Esophagus squamous epithelium (tissue), 5 donors: ENCODE measurements at places on chromosomes 4 and X.

DNA sequence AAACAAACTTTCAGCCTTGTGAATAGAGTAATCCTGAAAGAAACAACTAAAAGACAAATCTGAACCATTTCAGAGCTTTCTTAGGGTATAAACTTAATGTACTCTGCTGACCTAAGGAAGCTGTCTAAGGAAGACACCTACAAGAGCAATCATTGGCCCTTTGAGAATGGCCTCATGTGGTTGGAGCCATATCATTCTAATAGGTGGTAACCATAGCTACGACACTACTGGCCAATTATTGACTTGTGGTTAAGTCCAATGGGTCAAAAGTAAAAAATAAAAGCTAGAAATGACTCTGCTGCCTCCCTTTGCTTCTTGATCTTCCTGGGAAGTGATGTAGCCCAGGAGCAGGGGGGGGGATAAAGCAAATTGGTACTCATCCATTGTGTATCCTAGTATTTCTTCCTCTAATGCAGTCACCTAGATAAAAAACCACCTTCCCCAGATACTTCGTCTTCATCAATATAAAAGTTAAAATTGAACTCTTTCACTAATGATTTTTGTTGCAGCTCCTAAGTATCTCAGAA, 547.0 kb downstream of the ARAP2 start:
- DNase-seq = no peak

- DNase-seq = no peak
Measured at GRCh38 chr4:60944060-60944459, 256.1 kb upstream of the ADGRL3 start.

DNA sequence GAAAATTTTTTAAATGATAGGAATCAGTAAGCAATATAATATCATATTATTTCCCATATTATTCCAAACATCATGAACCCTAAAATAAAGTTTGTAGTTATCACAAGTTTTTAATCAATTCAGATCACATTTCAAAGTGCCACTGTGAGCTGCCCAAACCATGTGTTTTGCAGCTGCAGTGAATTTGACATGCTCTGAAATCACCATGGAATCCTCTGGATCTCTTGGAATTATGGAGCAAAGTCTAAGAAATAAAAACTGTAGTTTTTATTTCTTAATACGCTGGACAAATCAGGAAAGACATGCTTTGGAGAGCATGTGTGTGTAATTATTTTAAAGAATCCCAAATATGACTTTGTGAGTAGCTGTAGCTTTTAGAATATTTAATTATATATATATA, 262.7 kb downstream of the ANKRD50 start:
- DNase-seq = no peak

DNA sequence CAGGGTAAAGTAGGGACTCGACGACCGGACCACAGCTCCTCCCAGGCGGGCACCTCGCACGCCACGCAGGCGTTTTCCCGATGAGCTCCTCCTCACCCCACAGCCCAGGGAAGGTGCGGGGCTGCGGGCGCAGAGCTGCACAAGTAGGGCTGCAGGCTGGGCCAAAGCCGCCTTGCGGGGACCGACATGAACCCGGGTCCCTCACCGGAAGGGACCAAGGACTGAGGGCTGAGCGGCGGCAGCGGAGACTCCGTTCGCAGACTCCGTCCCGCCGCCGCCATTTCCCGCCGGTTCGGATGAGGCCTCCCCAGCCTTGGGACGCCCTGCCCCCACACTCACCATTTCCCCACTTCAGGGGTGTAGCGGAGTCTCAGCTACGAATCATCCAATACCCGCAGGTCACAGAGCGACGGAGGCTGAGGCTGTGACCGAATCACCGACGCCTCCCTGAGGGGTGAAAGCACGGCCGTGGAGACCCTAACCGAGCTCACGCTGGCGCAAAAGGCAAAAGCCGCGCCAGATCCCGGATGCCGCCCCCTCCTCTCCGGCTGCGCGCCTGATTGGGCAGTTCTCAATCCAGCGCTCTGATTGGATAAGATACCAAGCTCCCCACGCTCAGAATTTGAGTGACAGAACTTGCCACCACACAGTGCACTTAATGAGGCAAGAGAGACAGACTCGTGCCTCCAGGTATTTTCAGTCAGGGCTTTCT, at the start of gene ZNF732:
TSS of gene ZNF732 (minus strand) at position 506 of the 712 bp plus-strand sequence. CDS start at position 342, 164 bp downstream.
- no peak for DNase-seq

DNA sequence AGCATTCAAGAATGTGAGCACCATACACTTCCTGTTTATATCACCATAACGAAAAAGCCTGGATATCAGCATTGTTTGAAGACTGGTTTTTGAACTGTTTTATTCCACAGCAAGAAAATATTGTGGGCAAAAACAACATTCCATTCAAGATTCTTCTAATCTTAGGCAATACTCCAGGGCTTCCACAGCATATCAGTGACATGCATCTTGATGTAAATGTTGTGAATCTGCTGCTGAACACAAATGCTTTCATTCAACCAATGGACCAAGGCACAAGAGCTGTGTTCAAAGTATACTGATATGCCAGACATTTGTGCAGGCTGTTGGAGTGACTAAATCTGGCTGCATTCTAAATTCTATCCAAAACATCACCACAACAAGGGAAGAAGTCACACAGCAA, 260.1 kb upstream of the ETNPPL start:
- no peak for DNase-seq

GRCh38 chr4:45580334-45580733, 543.5 kb downstream of the GABRG1 start:
- no peak for DNase-seq

DNA sequence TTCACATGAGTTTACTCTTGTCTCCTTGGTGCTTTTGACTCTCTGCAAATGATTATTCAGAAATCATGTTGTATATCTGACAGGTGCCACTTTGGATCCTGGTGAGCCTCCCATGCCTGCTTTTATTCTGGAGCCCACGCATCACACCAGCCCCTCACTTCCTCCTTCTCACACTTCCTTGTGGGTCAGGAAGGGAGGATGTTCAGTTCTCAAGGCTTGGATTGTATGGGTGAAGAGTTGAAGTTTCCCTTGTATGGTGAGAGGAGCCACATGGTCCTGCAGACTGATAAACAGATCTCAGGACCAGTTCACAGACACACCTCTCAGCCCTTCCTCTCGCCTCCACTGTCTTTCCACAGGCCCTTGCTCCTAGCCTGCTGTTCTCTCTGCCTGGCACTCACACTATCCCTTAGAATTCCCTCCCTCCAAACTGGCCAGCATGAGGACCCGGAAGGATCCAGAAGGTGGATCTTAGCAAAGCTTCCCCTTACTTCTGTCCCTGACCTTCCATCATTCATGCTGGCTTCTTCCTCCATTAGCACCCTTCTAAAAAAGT, 92.1 kb downstream of the STK32B start:
- no peak for DNase-seq

- DNase-seq = no peak
Measured at GRCh38 chr4:17780501-17781299, 721 bp downstream of the FAM184B start.

DNA sequence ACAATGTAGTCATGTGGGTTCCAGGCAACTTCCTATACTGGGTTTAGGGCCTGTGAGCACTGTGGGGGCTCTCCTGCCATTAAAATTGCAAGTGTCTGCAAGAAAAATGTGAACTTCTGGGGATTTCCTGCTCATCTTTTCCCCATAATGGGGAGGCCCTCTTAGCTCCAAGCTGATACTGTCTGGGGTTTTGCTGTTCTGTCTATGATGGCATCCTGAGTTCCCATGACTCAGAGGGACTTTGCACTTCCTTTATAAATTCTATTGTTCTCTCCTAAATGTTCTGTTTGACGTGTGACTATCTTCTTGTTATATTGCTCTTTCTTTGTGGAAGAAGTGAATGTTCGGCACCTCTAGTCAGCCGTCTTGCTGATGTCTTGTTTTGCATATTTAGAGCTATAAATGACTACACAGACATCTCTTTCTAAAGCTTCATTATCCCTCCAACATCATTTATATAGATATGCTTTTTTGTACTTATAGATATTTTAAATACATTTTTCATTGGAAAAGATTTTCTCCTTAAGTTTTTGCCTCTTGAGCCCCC, 465.8 kb downstream of the NAF1 start:
- no peak for DNase-seq

- no peak for DNase-seq
Measured at GRCh38 chr4:101604976-101605375, 185.6 kb upstream of the BANK1 start.

- no peak for DNase-seq
Measured at GRCh38 chrX:1493412-1493811, 40.7 kb upstream of the ASMTL start.

- no peak for DNase-seq
Measured at GRCh38 chr4:24256066-24256465, 328.3 kb downstream of the DHX15 start.

GRCh38 chr4:15153662-15154061, 151.4 kb downstream of the CPEB2 start:
- no peak for DNase-seq

- no peak for DNase-seq
Measured at GRCh38 chr4:94636004-94636403, 121.8 kb upstream of the BMPR1B start.

GRCh38 chrX:68932611-68933010, 103.8 kb downstream of the EFNB1 start:
- no peak for DNase-seq

GRCh38 chr4:13985837-13986236, 358.3 kb upstream of the BOD1L1 start:
- DNase-seq = no peak

DNA sequence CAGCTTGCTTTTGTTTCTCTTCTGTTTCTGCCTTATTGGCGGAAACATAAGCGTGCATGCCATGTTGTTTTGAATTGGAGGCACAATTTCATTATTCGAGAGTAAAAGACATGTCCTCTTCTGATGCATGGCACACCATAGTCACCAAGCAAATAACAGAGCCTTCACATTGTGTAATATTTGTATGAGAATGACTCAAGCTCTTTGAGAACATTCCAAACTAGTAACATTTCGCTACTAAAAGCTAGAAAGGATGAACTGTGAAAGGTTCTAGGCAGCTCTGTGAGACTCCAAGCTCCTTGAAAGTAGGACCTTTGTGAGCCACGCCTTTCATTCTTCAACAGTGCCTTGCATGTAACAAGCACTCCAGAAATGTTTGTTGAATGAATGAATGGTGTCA, 9.2 kb upstream of the ANXA3 start:
- DNase-seq = no peak

- no peak for DNase-seq
Measured at GRCh38 chr4:1402516-1403091, 3.6 kb downstream of the NKX1-1 start.

DNA sequence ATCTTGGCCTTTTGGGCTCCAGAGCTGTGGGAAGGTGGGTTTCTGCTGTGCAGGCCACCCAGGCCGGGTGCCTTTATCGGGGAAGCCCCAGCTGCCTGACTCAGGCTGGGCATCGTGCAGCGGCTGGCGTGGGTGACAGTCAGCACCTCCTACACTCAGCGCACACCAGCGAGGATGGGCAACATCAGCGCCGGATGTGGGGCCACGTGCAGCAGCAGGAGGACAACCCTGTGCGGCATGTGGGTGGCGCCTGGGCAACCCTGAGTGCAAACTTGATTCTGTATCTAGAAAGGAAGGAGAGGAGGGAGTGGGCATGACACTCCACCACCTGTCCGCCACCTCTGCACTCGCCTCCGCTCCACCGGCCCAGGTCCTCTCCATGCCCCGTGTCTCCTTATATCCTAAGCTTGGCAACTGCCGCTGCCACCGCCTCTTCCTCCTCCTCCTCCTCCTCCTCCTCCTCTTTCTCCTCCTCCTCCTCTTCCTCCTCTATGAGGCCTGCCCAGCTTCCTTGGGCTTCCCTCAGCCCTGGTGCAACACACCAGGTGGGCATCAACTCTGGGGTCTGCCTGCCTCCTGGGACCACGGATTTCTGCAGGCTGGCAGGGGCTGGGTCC, 107.4 kb upstream of the AFAP1 start:
- no peak for DNase-seq

GRCh38 chrX:40153345-40154249, 55.8 kb upstream of the BCOR start:
- peak; percentile 3 for DNase-seq

- DNase-seq = no peak
Measured at GRCh38 chr4:40844261-40844660, 94.5 kb downstream of the NSUN7 start.

- no peak for DNase-seq
Measured at GRCh38 chrX:39874202-39874816, 223.4 kb downstream of the BCOR start.
